Nasal cavity respiratory epithelium epithelial cell of viscerocranial mucosa (primary cell): ENCODE measurements at places on chromosomes 12 and 14. TPM values are rescaled to one million over a fixed set of nuclear protein-coding genes. Genes with fewer than 3 reads are reported as not detected.

M6PR gene
- total RNA-seq = 405 and 448 TPM in 2 replicates

INHBE gene
- 0.34 and 1.5 TPM in 2 replicates for total RNA-seq

L2HGDH gene
- 13.7 and 19.1 TPM in 2 replicates for total RNA-seq

TAS2R31 gene
- total RNA-seq = 0.68 and 5.6 TPM in 2 replicates
